Mammary epithelial cell (primary cell): ENCODE measurements at places on chromosomes 7 and 10. TPM values are rescaled to one million over a fixed set of nuclear protein-coding genes. Genes with fewer than 3 reads are reported as not detected.

SYPL1 gene
- 74.3 TPM for total RNA-seq

ABCC2 gene
- total RNA-seq = 0.66 and 0.75 TPM in 2 replicates

SEC31B gene
- total RNA-seq = 4.7 TPM

PTPRZ1 gene
- 6.2 TPM for total RNA-seq

NEUROD6 gene
- total RNA-seq = not detected in 2 replicates

CPVL gene
- not detected for total RNA-seq

GSTO2 gene
- 26.8 and 38.6 TPM in 2 replicates for total RNA-seq

VAX1 gene
- total RNA-seq = not detected
